Stomach (tissue), 19 donors: ENCODE measurements at places on chromosomes 1 and 21. TPM values are rescaled to one million over a fixed set of nuclear protein-coding genes. Genes with fewer than 3 reads are reported as not detected.

Gene SCMH1
- 84.6 TPM for total RNA-seq

Gene A3GALT2
- not detected for total RNA-seq

Gene PDC
- not detected for total RNA-seq

Gene GJA9
- not detected for total RNA-seq

Gene ANXA9
- total RNA-seq = not detected

Gene CRYBG2
- total RNA-seq = 1.8 TPM

Gene LCE1C
- not detected for total RNA-seq

Gene PCSK9
- total RNA-seq = 1.1 TPM

Gene TLCD4
- 2.6 TPM for total RNA-seq

- no peak overlapping the region for H3K27ac ChIP-seq
- no peaks in the 10 kb centered on the region for H3K27me3 ChIP-seq
- no peak overlapping the region for H3K4me3 ChIP-seq
- H3K4me1 ChIP-seq = peaks cover 45% of the 10 kb centered on the region
- peak; percentile 59 for DNase-seq
Observed at GRCh38 chr1:94329986-94330385, 88.2 kb upstream of the ABCD3 start.

DNA sequence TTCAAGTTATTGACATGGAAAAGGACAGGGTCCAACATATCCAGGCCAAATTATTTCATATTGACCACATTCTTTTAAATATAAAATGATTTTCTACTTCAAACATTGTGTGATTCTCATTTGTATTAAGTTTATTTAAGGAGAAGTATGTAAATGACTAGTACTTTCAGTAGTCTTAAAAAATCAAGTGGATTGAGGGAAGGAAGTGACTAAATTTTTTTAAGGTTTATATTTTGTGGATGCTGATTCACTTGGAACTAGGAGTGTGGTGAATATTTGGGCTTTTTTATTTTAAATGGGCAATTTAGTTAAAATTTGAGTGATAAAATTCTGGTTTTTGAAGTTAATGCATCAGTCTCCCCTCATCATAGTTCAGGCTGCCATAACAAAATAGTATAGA lies 10.1 kb downstream of the PRRC2C start:
- no peak for DNase-seq
- peaks cover 30% of the 10 kb centered on the region for H3K4me1 ChIP-seq
- no peak overlapping the region for H3K4me3 ChIP-seq

- H3K4me3 ChIP-seq = no peak overlapping the region
- peaks cover 10% of the 10 kb centered on the region for H3K27me3 ChIP-seq
- H3K4me1 ChIP-seq = no peaks in the 10 kb centered on the region
- no peak overlapping the region for H3K27ac ChIP-seq
- peak; percentile 38 for DNase-seq
Observed at GRCh38 chr1:3978990-3979325, 78.9 kb upstream of the C1orf174 start.

- H3K27me3 ChIP-seq = no peaks in the 10 kb centered on the region
- DNase-seq = no peak
- H3K4me3 ChIP-seq = peak overlapping the region; percentile 92
Observed at GRCh38 chr1:81803431-81804110, 2.8 kb downstream of the ADGRL2 start.

DNA sequence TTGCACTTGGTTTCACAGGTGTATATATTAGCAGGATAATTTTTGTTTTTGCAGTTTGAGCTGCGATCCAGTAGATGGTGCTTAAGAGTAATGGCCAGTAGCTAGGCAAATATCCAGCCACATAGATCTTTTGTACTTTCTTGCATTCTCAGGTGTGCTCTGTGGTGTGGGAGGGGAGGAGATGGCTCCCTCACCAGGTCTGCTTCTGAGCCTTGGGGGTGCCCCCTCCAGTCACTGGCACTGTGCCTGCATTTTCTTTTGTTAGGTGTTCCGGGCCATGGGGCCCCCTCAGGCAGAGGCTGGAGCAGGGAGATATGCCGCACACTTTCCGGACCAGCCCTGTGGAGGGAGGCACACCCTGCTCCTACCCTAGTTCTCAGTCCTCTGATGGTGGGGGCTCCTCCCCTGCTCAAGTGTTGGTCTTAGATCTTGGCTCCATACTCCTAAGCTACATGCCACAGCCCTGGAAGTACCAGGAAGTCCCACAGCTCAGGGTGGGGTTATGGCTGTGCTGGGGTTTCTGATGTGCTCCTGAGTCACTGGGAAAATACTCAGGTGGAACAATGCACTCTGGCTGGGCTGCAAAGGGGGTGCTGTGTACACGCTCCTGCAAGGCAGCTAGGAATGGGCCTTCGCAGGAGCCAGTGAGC lies 197.6 kb upstream of the DMRTA2 start:
- H3K36me3 ChIP-seq = no peaks in the 10 kb centered on the region
- DNase-seq = peak; percentile 64
- no peaks in the 10 kb centered on the region for H3K4me1 ChIP-seq

GRCh38 chr1:170893655-170894297 lies 41.6 kb upstream of the MROH9 start:
- H3K27ac ChIP-seq = no peak overlapping the region
- no peaks in the 10 kb centered on the region for H3K4me1 ChIP-seq
- H3K4me3 ChIP-seq = no peak overlapping the region

DNA sequence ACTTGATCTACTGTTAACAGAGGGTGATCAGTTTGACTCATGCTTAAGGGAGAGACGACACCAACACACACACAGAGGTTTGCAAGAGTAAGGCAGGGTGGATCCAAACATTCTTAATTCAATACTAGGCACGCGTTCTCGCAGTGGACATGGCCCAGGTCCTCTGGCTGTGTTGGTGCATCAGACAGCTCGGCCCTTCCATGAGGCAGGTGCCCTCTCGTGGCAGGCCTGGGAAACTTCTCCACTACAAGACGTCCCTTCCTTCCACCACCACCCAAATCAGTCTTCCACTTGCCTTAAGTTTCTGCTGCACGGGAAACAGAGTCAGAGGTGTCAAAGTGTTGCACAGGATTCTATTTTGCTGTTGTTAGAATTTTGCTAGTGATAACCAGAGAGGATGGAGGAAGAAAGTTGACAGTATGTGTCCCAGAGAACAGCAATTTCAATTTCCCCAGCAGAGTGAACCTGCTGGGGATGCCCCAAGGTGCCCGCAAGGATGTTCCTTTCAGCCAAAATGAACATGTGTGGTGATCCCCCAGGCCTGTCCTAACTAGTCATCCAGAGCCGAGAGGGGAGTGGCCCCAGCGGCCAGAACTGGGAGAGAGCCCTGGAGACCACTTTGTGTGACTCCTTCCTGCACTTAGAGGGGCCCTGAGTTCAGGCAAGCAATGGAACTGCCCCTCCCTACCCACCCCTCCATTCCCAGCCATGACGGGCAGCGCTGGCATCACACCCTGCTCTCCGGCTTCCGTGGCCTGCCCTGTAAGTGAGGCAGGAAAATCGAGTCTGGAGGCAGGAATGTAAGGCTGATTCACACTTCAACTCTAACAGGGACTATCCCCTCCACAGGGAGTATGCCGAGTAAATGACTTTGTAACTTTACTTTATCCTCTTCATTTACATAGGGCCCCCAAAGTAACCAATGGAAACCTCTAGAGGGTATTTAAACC lies 34.8 kb downstream of the MX1 start:
- DNase-seq = peak; percentile 91
- H3K27ac ChIP-seq = peak overlapping the region; percentile 68
- H3K27me3 ChIP-seq = no peaks in the 10 kb centered on the region
- no peak overlapping the region for H3K4me3 ChIP-seq
- peaks cover 33% of the 10 kb centered on the region for H3K4me1 ChIP-seq
- peaks cover 54% of the 10 kb centered on the region for H3K36me3 ChIP-seq

DNA sequence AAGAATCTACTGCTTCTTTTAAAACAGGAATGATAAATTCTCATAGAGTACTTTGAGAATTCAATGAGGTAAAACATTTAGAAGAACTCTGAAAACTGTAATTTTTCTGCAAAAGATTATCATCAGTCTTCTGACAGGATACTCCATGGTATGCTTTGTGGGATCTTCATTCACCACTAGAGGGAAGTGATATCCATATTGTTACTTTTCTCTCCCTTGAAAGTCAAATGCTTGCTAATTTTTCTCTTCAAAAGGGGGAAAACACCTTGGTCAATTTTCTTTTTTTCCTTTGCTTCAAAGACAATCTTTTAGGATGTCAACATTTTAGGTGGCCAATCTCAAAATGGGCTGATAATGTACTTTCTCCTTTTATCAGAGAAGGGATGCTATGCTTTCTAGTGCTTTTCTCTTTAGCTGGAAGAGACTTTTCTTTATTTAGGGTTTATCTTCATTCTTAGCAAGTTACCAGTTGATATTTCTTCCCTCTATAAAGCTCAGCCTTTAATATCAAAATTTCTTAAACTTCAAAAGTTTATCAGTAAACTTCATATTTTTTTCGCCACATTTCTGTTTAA lies 95.5 kb downstream of the NEGR1 start:
- H3K27me3 ChIP-seq = no peaks in the 10 kb centered on the region
- peak; percentile 21 for DNase-seq

DNA sequence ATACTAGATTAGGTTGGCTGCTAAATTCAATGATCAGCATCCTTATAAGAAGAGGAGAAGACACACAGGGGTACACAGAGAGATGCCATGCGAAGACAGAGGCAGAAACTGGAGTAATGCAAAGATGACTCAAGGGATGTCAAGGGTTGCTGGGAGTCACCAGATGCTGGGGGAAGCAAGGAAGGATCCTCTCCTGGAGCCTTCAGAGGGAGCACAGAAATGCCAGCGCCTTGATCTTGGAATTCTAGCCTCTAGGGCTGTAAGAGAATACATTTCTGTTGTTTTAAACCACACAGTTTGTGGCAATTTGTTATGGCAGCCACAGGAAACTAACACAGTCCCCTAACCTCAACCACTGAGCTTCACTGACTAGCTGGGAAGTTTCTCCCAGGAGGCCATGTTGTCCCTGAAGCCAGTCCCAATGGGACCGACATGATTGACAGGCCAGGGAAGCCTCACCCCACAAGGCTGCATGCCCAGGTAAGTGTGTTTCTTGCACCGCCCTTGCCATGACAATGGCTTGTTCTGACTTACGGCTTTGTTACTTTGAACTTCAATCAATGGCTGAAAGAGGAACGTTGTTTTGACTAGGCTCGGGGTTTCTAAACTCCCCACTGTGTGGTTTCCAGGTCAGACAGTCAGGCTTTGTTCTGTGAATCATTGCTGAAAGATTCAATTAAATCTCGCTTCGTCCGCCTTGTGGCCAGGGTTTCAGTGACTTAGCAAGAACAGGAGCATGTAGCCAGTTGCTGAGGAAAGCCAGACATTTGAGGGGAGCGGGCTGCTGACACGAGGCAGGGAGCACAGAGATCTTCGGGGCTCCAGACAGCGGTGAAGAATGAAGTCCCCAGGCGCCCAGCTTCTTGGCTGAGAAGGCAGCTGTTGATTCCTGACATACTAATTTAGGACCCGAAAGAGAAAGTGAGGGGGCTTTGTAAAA lies 62.3 kb downstream of the RUNX1 start:
- no peaks in the 10 kb centered on the region for H3K36me3 ChIP-seq
- no peak for DNase-seq
- no peaks in the 10 kb centered on the region for H3K27me3 ChIP-seq
- peaks cover 17% of the 10 kb centered on the region for H3K4me1 ChIP-seq
- peak overlapping the region; percentile 57 for H3K27ac ChIP-seq
- H3K4me3 ChIP-seq = no peak overlapping the region

DNA sequence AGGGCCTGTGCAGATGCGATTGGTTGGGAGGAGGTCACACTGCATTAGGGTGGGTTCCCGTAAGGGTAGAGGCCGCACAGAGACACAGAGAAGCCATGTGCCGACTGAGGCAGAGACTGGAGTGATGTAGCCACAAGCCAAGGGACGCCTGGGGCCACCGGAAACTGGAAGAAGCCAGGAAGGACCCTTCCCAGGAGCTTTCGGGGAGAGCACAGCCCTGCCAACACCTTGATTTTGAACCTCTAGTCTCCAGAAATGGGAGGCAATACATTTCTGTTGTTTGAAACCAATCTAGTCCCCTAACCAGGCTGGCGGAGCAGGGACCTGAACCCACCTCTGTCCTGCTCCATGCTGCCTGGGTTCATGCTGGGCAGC lies 10.8 kb downstream of the UBASH3A start:
- H3K4me1 ChIP-seq = no peaks in the 10 kb centered on the region
- no peak overlapping the region for H3K27ac ChIP-seq
- H3K36me3 ChIP-seq = no peaks in the 10 kb centered on the region
- H3K27me3 ChIP-seq = no peaks in the 10 kb centered on the region
- no peak overlapping the region for H3K4me3 ChIP-seq

DNA sequence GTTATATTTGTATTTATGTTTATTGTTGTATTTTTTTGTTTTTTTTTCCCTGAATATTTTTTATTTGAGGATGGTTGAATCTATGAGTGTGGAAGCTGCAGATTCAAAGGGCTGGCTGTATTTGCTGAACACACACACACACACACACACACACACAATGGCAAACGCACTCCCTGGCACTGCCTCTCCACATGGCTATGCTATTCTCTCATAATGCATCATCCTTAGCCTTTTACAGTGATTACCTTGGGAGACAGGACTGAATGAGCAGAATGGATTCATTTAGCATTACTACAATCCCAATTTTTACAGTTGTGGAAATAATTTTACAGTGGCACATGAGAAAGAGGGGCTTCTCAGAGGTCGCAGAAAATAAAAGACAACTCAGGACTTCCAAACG lies 390.1 kb downstream of the PCP4 start:
- H3K27ac ChIP-seq = no peak overlapping the region
- no peak for DNase-seq
- no peaks in the 10 kb centered on the region for H3K27me3 ChIP-seq
- no peaks in the 10 kb centered on the region for H3K4me1 ChIP-seq
- H3K36me3 ChIP-seq = no peaks in the 10 kb centered on the region

DNA sequence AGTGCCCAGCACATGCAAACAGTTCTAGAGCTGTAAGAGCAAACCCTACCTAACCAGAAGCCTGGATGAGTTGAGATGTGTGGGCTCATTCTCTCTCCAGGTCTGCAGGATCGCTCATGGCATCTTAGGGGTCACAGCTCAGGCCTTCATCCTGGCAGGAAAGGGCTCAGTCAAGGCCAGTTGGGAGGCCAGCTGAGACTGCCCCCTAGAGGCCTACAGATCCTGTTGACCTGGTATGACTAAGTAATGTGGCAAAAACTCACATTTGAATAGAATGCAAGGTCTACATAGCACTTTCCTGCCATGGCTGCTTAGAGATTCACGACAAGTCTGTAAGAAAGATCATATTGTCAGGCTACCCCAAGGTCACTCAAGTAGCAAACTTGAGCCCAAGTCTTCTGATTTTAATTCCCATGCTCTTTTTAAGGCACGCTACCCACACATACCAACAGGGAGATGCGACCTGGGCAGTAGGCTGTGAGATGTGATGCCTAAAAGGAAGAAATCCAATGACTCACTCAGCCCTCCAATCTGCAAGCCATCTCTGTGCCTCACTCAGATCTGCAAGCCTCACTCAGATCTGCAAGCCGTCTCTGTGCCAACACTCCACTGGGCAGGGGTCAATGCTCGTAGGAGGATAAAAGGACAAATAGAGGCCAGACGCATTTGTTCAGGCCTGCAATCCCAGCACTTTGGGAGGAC lies 5.1 kb upstream of the CAPN8 start:
- H3K4me3 ChIP-seq = no peak overlapping the region
- H3K27ac ChIP-seq = no peak overlapping the region
- DNase-seq = peak; percentile 61

DNA sequence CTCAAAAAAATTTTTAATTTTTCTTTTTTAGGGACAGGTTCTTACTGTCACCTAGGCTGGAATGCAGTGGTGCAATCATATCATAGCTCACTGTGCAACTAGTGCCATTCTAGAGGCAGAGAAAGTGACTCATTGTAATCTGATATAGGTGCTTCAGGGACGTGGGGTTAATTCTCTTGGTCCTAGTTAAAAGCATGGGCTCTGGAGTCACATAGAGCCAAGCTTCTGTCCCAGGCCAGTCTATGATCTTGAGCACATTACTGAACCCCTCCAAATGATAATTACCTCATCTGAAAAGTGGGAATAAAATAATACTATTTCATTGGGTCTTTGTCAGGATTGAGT lies 1.1 kb upstream of the ADIPOR1 start:
- H3K4me3 ChIP-seq = no peak overlapping the region
- DNase-seq = peak; percentile 52
- no peaks in the 10 kb centered on the region for H3K27me3 ChIP-seq
